Retina (tissue), 1 donor: ENCODE measurements at places on chromosomes 12 and 14.

DNA sequence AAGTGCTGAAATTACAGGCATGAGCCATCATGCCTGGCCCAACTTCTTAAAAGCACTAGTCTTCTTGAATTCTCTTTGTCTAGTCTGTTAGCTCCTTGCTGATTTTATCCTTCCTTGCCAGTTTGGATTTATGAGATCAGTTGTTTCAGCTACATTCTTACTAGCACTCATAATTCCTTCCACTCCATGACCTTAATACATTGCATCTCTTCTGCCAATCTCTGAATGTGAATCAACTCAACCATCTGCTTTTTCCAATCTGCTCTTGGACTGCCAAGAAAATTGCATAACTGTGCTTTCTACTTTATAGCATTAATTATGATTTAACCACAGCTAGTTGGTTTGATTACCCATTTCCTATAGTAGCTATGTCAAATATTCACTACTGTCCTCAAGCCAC lies 14.9 kb upstream of the HEATR5A start:
- DNase-seq: no peak

DNA sequence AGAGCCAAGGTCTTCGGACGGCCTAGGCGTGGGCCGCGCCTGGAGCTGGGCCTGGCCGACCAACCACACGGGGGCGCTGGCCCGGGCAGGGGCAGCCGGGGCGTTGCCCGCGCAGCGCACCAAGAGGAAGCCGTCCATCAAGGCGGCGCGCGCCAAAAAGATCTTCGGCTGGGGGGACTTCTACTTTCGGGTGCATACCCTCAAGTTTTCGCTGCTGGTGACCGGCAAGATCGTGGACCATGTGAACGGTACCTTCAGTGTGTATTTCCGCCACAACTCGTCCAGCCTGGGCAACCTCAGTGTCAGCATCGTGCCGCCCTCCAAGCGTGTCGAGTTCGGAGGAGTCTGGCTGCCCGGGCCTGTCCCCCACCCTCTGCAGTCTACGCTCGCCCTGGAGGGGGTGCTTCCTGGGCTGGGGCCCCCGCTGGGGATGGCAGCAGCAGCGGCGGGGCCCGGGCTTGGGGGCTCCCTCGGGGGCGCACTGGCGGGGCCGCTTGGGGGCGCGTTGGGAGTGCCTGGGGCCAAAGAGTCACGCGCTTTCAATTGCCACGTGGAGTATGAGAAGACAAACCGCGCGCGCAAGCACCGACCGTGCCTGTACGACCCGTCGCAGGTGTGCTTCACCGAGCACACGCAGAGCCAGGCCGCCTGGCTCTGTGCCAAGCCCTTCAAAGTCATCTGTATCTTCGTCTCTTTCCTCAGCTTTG lies 4.4 kb upstream of the SHMT2 start:
- DNase-seq: peak; percentile 57

DNA sequence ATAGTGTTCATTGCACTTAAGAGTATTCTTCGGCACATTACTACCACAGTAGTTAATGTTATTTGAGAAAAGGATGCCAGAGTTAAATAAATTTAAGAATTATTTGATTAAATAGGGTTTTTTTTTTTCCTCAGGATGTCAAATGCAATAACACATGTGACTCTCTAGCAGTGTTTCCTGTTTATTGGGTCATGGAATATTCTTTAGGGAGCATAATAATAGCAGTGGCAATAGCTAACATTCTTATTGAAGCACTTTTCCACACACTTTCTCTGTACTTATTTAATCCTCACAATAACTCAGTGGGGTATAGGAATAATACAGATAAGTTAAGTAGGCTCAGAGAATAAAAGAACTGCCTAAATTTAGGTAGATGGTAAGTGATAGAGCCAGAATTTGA lies 44.3 kb downstream of the SCYL2 start:
- DNase-seq: no peak

- no peak for DNase-seq
Measured at GRCh38 chr12:94875525-94875924, 128.0 kb downstream of the NDUFA12 start.

- no peak for DNase-seq
Measured at GRCh38 chr12:120488057-120488640, 7.8 kb upstream of the DYNLL1 start.

GRCh38 chr14:92524602-92525185 lies 11.1 kb downstream of the RIN3 start:
- no peak for DNase-seq

GRCh38 chr12:114344831-114345230 lies 61.1 kb downstream of the TBX5 start:
- no peak for DNase-seq

DNA sequence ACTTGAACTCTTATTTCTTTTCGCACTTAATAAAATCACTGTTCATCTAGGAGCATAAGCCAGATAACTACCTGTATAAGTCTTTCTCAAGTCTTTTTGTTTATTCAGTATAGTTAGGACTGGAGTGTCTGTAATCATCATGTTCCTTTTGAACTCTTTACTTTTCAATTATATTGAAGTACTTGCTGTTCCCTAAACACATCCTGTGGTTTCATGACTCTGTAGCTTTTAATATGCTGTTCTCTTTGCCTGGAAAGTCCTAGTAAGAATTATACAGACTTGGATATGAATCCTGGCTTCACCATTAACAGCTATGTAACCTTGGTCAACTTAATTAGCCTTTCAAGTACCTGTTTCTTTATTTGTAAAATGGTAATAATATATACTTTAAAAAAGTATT lies 88.2 kb downstream of the CCDC91 start:
- no peak for DNase-seq

GRCh38 chr14:29410581-29410980 lies 517.1 kb downstream of the PRKD1 start:
- no peak for DNase-seq

- DNase-seq: peak; percentile 36
Measured at GRCh38 chr14:24817212-24818057, 183.4 kb upstream of the GZMB start.

DNA sequence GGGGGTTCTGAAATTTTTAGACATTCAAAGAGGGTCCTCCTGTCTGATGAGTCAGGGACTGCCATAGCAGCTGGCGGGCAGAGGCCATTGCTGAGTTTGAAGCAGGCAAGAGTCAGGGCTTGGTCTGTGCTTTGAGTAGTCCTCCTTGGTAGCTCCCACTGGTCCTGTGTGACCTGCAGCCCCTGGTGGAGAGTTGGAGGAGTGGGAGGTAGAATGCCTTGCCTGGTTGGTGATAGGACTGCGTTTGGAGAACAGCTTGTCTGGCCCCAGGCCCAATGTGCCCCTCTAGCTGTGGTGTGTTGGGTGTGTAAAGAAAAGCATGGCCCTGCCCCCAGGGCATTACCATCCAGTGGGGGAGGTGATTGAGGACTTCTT lies 116.7 kb downstream of the BEGAIN start:
- DNase-seq: no peak

DNA sequence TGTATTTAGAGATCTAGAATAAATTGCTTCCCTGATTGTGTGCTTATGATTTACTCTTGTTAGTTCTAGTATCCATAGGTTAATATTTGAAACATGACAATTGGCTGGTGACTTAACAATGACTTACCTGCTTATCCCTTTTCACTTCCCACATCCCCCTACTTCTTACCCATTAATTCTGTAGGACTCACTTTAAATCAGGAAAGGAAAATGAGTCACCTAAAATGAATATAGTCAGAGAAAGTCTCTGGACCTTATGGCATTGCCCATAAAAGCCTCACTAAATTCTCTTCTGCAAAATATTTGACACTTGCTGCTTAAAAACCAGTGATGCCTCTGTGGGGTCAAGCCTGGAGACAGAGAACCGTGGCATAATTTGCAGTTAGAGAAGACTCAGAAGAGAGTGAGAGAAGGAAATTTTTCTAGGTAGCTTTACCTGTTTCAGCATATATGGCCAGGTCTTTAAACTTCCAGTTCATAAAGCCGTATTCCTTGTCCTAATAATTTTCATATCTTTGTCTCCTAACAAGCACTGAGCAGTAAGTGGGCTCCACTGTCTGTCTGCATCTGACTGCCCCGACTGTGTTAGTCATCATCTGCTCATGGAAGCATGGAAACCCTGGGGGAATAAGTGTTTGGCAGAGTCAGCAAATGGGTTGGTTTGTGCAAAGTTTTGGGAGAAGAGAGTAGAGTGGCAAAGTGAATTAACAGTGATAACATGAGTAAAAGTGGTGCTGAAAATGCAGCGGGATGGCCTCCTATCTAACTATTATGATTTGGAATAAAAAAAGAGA lies 294.4 kb downstream of the AKAP6 start:
- no peak for DNase-seq

GRCh38 chr14:55749946-55750345 lies 169.9 kb downstream of the KTN1 start:
- no peak for DNase-seq
